ENCODE measurements at places on chromosomes 7 and 10.

GRCh38 chr10:114281006-114281405 is 42.0 kb downstream of the VWA2 start:
- DNase-seq = no peak

- no peak for DNase-seq
Observed at GRCh38 chr10:132291826-132292225, 15.9 kb downstream of the STK32C start.

DNA sequence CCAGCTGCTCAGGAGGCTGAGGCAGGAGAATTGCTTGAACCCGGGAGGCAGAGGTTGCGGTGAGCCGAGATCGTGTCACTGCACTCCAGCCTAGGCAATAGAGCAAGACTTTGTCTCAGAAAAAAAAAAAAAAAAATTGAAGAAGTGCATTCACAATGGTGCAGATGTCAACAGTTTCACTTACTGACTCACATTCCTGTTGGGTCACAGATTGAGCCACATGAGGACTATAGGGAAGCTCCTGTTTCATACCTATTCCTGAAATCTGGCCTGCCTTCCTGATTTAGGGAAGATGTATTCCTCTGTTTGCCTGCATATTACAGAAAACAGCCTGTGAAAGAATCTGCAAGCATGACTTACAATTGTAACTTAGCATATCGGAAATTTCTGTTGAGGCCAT is 78.2 kb downstream of the AKR1C4 start:
- no peak for DNase-seq

DNA sequence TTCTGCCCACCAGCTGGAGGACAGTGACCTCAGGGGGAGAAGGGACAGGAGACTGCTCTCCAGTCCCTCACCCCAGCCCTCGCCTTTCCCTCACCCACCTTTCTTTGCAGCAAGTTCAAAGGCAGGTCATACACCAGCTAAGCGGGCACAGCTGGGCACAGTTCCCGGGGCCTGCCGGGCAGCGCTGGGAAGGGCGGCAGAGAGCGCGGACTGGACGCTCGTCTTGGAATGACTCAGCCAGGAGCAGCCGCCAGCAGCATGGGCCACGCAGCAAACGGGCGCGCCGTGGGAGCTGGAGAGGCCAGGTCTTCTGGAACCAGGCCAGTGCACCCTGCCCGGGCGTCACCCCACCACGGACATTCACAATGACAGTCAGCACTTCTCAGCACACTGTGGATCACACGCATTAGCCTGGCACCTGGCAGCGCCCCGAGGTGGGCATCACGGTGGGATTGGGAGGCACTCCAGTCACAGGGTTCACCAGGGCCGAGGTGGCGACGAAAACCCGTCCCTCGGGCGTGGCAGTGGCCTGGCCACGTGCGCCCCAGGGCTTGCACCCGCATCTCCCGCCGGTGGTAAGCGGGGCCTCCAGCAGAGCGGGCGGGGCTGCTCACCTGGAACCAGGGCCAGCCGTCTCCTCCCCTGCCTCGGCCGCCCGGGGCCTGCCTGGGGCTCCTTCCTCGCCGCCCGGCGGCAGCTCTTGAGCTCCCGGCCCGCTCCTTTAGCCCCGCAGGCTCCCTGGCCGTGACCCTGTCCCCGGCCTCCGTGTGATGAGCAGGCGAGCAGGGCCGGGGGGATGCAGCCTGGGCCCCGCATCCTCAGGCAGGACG is 29.0 kb upstream of the WDFY4 start:
- DNase-seq = no peak

GRCh38 chr10:20004087-20004523 is 187.9 kb downstream of the PLXDC2 start:
- DNase-seq = no peak

DNA sequence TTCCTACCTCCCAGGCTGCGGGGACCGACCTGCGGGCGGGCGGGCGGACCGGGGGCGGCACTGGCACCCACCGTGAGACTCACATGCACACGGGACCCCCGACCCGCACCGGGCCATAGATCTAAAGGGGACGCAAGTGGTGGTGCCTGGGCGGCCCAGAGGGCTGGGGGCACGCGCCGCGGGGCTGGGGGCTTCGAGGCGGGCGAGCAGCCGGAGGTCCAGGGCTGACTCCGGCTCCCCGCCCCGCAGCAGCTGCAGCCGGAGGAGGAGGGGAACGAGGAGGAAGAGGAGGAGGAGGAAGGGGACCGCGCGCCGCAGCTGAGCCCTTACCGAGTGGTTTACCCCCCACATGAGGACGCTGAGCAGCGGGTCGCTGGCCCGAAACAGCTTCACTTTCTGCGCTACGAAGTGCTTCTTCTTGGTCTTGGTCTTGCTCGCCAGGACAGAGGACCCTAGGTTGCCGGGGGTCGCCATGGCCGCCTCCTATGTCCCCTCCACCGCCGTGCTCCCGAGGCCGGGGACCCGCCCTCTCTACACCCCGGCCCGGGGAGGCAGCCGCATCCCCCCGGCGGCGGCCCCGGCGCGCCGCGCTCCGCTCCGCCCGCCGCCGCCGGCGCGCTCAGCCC is 412 bp downstream of the PIP4K2A start:
- peak; percentile 76 for DNase-seq

- DNase-seq = no peak
Observed at GRCh38 chr7:64562256-64562625, 630 bp downstream of the ZNF680 start.

DNA sequence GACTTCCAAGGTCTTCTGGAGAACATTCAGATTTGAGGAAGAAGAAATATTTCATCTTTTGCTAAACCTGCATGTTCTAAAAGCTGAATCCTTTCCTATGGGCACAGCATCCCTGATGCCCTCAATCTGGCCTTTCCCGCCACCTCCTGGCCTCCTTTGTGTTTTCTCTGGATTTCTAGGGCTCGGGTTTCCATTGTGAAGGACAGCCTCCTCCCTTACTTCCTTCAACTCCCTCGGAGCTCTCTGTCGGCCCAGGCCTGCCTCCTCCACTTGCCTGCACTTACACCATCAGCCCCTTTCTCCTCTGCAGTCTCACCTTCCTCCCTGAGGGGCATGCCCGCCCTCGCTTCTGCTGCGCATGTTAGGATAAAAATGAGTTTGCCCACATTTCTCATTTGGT is 75.4 kb downstream of the WIPF3 start:
- no peak for DNase-seq

- DNase-seq = no peak
Observed at GRCh38 chr10:127153181-127153580, 43.2 kb downstream of the INSYN2A start.

- DNase-seq = no peak
Observed at GRCh38 chr7:44080118-44080517, 2.2 kb downstream of the POLM start.

DNA sequence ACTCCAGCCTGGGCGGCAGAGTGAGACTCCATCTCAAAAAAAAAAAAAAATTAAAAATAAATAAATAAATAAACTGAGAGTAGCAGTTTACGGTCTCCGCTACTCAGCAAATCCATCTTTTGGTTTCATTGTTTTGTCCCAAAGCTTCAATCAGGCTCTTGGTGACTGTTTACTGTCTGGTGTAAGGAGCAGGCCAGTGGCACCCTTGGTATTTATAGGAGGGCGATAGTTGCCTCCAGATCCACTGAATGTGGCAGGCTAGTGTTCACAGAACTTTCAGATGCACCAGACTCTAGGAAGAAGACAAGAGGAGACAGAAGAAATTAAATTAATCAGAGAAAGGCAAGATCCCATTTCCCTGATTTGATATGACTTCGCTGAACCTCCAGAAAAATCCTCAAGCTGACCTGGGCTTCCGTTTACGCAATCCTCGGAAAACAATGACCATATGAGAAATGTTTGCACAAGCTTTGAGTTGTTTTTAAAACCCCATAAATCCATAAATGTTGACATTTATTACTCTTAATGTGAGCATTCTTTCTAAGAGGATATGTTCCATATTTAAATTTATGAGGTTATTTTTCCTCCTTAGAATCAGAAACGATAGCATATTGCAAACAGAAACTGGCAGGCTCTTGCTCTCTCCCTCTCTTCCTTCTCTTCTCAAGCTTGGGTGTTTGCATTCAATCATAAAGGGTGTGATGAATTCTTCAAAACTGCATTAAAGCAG is 7.1 kb upstream of the MUC3A start:
- DNase-seq = no peak

GRCh38 chr7:140982508-140982907 is 32.2 kb downstream of the MRPS33 start:
- DNase-seq = no peak

GRCh38 chr7:38978491-38978890 is 782 bp downstream of the POU6F2 start:
- DNase-seq = no peak

DNA sequence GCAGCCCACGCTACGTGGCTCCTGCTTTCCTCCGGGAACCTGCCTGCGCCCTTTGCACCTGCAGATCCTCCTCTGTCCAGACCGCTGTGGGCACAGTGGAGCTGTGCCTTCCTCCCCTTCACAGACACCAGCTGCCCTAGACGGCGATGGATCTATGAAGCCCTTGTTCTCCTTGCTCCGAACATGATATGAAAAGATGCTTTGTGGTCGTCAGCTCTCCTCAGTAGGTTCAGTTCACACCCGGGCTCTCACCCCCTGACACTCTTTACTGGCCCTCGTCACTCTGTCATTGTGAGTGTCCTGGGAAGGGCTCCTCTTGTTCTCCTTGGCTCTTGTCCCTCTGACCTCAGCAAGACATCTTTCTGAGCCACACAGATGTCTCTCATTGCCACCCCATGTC is 4.2 kb downstream of the ZNF488 start:
- peak; percentile 13 for DNase-seq

- DNase-seq = no peak
Observed at GRCh38 chr7:106592282-106593027, 68.5 kb downstream of the CCDC71L start.

DNA sequence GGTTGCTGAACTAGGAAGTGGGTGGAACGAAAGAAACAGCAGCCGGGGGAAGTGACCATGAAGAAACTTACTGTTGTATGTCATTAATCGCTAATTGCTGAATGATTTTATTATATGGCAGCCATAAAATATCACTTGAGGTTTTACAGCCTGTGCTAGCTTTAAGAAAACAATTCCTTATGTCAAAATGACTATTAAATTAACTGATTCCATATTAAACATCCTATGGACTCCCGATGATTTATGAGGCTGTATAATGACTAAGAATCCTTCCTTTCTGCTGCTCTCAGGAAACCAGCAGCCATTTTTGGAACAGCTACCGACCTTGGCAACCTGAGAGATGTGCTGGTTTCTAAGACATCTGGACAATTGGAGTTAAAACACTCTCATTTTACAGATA is 421.9 kb downstream of the SORCS3 start:
- no peak for DNase-seq

- no peak for DNase-seq
Observed at GRCh38 chr10:93095225-93095624, 21.5 kb downstream of the CYP26A1 start.

GRCh38 chr10:10418387-10418786 is 599.3 kb upstream of the CELF2 start:
- DNase-seq = no peak

GRCh38 chr10:97498841-97499560 is at the start of gene UBTD1:
Gene UBTD1 (plus strand): TSS chr10:97498924. CDS start chr10:97499204, 280 bp downstream.
- DNase-seq = peak; percentile 70

- DNase-seq = no peak
Observed at GRCh38 chr10:72016608-72017300, 52.6 kb downstream of the CHST3 start.

DNA sequence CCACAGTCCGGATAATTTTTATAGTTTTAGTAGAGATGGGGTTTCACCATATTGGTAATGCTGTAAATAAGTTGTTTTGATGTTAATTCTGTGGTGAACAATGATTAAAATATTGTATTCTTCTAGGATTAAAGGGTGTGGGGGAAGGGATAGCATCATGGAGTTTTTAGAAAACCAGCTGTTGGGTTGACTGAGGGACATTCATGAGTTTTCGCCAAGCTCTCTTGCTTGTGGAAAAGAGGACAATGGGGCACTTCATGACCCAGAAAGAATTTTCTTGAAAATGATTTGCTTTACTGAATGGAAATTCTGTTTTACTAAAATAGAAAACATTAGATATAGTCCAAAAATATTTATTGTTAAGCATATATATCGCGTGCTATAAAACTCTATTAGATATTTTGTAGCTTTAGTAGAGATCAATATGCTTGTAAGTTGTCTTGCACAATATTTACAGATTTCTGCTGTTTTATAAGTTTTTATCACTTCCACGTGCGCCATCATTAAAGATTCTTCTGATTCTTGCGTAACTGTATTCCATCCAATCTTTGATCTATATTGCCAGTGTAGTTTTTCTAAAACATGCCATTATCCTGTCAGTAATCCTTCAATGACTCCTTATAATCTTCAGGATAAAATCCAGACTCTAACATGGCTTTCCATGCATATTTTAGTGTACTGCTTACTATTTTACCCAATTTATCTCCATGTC is 41.8 kb downstream of the LCOR start:
- no peak for DNase-seq

- DNase-seq = no peak
Observed at GRCh38 chr10:23864631-23865147, 344.2 kb upstream of the KIAA1217 start.

GRCh38 chr10:115073796-115074195 is 19.4 kb upstream of the ATRNL1 start:
- DNase-seq = no peak

All from right forelimb (tissue), 1 donor.